ENCODE measurements at places on chromosomes 11 and 22. TPM values are rescaled to one million over a fixed set of nuclear protein-coding genes. Genes with fewer than 3 reads are reported as not detected.

The C22orf42 gene
- total RNA-seq, result not detected

The BEST1 gene
- not detected for total RNA-seq

The CATSPER1 gene
- not detected for total RNA-seq

The RBM4B gene
- total RNA-seq, result 7.0 TPM

The SERPING1 gene
- total RNA-seq, result 171 TPM

The P2RY6 gene
- total RNA-seq, result not detected

The POU2AF2 gene
- 0.36 TPM for total RNA-seq

The CYB5R3 gene
- 44.3 TPM for total RNA-seq

The CHRDL2 gene
- total RNA-seq, result not detected

The UBQLN3 gene
- not detected for total RNA-seq

The NPAS4 gene
- total RNA-seq, result not detected
